ENCODE measurements at places on chromosomes 1 and 21.
A peak's percentile ranks its signal among the peaks of the same experiment; 100 is the strongest.

- no peak for DNase-seq
These were observed 224.1 kb downstream of the SLC45A1 start for GRCh38 chr1:8541961-8542521.

GRCh38 chr1:94122201-94122970 lies 1.4 kb upstream of the ABCA4 start:
- no peak for DNase-seq

GRCh38 chr1:161214369-161214768 lies 726 bp upstream of the FCER1G start:
- DNase-seq, result no peak

DNA sequence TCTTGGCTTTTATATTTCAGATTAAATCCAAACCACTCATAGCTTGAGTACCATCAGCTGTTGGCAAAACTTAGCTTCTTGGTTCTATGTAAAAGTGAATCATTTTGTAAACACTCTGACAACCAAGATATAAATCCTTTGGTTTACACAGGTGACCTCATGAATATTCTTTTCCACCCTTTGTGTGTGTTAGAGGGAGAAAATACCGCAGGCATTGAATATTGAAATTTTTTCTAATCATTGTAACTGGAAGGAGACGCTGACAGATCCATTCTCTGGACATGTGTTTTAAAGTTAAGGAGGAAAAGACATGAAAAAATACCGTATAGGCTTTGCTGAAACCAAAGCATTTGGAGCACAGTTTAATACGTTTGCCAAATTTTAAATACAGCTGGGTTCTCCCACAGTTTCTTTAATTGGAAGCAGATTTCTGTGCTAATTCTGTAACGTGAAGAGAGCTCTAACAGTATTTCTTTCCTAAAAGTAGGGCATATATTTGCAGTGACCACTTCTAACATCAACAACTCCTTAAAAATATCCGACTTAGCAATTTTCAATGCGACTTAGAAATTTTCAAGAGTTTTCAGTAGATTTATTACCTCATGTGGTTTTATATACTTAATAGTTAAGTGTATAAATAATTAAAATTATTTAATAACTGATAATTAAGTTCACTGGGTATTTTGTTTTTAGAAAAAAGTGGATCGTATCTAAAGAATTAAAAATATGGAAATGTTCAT lies 388.2 kb downstream of the USP25 start:
- no peak for DNase-seq

- no peak for DNase-seq
These were observed 77.7 kb downstream of the MAGI3 start for GRCh38 chr1:113467991-113468390.

- no peak for DNase-seq
These were observed 765 bp upstream of the BMP8A start for GRCh38 chr1:39490596-39491145.

GRCh38 chr1:51732701-51733425 lies 116.0 kb downstream of the OSBPL9 start:
- no peak for DNase-seq

DNA sequence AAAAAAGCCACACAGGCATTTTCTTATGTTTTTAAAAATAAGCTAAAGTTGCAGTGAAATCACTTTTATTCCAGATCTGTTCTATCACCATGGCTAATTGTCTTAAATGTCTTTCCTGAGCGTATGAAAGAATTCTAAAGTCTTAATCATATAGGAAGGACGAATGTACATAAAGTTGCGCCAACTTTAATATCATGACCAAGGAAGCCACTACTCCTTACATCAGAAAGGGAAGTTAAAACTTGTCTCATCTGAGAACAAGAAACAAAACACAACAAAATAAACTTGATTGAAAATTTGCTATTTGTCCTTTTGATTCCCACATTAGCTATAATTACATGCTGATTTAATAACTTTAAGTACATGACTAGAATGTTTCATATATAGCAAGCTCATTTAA lies 26.5 kb downstream of the CNIH4 start:
- no peak for DNase-seq

GRCh38 chr1:235866205-235866912 lies at the start of gene LYST:
Gene LYST (minus strand): TSS chr1:235866906. CDS start chr1:235830417, 36,489 bp downstream.
- DNase-seq, result peak; percentile 32

- no peak for DNase-seq
These were observed 17.0 kb downstream of the SRRM1 start for GRCh38 chr1:24659993-24660665.

DNA sequence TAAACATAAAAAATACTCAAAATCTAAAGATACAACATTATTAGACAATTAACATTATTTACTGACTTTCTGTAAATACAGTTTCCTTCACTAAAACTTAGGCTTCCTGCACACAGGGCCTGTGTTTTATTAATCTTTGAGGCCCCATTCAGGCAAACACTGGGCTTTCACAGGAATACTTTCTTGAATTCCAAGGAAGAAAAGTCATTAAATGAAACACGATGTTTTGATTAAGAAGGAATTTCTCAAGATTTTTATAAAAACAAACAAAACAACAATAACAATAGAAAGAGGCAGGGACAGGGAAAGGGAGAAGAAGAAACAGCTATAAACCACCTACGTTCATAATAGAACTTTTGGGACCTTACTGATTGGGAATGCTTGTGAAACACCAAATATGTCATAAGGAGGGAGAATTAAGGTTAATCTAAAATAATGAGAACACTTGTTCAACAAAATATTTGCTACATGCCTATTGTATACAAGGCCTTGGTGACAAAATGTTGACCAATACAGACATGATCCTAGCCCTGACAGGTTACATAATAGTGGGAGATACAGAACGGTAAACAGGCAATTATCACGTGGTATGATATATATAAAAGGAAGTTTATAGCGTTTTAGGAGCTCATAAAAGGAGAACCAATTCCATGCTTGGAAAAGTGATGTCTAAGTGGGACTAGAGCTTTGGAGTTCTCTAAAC lies 3.6 kb downstream of the DDAH1 start:
- no peak for DNase-seq

DNA sequence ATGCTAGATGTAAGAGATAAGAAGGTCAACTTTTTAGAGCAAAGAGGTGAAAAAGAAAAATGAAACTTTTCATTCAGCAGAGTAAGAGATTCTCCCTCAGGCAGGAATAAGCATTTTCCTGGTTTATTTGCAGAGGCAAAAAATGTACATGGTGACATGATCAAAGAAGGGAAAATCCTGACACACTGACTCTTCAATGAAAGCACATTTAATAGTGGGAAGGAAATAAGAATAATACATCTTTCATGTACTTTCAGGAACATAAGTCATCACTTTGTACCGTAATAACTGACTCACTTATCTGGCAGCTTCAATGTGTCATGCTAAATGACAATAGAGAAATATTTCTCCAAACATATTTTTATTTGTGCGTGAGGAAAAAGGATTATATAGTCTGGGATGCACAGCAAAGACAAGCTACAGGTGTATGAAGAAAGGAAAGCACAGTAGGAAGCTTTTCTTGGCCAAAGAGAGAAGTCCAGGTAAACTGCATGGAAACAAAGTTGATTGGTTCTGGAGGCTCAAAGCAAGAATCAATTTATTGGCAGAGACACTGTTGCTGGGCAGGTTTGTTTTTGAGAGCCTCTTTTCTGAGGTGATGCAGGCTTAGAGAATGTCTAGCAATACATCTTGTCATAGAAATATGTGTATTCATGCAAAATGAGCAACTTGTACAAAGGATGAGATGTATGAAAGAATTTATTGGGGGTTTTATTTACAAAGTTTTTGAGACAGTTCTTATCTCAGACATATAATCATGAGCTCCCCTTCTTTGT lies 1409.0 kb downstream of the PLA2G4A start:
- DNase-seq, result no peak

DNA sequence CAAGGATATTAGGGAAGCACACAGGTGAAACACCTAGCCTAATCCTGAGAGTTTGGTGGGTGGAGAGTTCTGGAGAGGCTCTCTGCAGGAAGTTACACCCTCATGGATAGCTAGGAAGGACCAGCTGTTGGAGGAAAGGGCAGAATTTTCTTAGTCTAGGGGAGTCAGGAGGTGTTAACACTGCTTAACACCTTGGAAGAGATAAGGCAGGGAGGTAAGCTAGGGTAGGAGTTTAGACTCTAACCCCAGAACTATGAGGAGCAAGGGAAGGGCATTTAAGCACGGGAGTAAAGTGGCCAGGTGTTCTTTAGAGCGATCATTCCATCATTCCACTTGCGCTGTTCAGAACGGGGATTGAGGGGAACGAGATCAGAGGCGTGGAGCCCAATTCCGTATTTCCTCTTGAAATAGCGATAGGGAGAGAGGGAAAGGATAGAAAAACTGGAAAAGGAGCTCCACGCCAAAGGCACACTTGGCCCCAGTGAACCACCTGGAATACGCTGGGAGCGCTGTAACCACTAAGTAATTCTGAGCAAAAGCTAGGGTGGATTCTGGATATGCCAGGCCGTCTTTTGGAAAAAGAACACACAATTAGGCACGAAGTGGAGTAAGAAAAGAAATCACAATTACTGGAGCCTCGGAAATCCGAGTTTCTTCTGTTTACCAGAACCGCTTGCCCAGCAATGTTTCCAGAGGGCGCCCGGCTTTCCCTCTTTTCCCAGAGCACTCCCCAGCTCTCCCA lies 1.5 kb upstream of the GPR137B start:
- DNase-seq, result no peak

DNA sequence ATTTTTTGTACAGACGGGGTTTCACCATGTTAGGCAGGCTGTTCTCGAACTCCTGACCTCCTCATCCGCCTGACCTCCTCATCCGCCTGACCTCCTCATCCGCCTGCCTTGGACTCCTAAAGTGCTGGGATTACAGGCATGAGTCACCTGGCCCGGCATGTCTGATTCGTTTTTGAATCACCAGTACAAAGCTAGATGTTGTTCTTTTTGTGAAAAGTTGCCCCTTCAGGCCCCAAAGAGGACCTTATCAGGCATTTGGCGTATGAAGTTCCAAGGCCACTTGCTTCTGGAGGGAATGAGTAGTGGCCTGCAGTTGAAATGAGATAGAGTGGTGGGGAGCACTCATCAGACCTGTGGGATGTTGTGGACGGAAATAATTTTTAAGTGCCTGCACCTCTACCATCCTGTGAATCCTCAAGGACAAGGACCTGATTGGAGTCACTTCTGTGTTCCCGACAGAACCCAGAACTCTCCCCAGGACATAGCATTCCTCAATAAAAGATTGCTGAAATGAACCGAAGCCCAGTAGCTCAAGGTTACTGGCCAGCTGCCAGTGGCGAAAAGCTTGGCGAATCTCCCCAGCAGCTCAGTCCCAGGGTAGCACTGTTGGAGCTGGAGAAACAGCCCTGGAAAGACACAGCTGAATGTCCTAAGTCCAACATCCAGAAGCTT lies 50.1 kb downstream of the NDUFS5 start:
- no peak for DNase-seq

DNA sequence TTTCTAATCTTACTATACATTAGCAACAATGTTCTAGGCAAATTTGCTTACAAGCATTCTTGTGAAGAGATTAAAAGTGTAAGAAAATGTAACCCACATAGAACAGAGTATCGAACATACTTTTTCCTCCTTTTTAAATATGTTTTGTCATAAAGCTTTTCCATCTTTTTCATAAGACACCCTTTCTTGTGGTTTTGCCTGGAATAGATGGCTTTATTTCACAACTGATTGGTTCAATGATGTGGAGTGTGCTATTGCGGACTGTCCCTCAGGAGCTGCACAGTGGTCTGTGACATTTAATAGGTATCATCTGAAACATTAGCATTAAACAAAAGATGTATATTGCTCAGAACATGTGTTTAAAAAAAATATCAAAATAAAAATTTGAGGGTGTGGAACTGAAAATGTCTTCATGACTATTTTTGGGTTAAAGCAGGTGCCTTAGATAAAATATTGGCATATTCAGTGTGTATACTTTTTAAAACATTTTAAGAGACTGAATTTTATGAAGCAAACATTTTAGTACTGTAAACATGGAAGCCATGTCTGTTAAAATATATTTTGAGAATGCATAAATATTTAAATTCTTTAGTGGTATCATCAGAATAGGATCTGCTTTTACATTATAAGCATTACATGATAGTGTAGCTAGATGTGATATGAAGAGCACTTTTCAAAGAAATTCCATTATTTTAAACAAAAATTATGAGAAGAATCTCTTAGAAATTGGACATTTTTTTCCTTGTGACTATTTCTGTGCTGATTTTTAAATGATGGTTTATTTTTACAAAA lies 48.3 kb upstream of the C1orf146 start:
- DNase-seq, result no peak

- DNase-seq, result no peak
These were observed 225.5 kb upstream of the ADAMTS5 start for GRCh38 chr21:27192281-27192949.

- no peak for DNase-seq
These were observed 110.2 kb upstream of the PLD5 start for GRCh38 chr1:242634732-242635131.

DNA sequence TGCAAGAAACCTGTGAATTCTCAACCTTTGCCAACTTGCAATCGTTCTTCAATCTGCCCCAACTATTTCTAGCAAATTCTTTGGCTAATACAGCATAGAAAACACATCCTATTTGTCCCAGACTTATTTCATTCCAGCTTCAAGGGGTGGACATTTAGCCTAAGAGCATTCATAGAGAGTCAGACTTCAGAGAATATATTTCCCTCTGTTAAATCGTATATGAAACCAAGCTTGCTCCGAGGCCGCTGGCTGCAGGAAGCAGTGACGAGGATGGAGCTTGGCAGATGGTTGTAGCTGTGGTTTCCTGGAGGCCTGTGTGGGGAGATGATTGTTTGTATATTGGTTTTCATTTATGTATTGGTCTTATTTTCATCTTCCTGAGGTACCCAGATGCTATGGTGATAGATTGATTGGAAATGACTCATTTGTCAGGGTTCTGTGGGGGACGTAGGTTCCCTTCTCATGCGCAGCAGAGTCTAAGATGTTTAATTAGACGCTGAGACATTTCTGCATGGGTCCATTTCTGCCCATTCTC lies 26.1 kb downstream of the MAN1C1 start:
- DNase-seq, result no peak

GRCh38 chr21:29178926-29179325 lies 48.5 kb downstream of the MAP3K7CL start:
- no peak for DNase-seq

DNA sequence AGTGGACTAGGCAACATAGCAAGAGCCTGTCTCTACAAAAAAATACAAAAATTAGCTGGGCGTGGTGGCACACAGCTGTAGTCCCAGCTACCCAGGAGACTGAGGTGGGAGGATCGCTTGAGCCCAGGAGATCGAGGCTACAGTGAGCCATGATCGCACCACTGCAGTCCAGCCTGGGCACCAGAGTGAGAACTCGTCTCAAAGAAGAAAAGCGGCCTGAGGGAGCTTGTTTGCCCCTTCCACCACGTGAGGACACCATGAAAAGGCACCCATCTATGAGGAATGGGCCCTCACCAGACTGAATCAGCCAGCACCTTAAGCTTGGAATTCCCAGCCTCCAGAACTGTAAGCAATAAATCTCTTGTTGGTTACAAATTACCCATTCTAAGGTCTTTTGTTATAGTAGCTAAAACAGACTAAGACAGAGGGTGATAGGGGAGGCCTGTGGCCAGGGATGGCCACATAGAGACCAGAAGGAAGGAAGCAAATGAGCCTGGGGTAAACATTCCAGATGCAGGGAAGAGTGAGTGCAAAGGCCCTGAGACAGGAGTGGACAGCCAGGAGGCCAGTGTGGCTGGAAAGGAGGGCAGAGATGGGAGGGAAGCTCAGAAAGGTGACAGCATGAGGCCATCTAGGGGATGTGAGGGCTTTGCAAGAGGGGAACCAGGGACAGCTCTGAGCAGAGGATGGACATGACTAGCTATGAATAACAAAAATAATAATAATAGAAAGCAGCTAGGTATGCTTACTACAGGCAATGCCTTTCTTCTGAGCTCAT lies 120.1 kb downstream of the MATN1 start:
- DNase-seq, result no peak
